ENCODE measurements at places on chromosomes 16 and 17.

GRCh38 chr16:18803569-18804462 lies 2.5 kb upstream of the ARL6IP1 start:
- no peak for DNase-seq

- DNase-seq: no peak
Measured at GRCh38 chr17:80353718-80354275, 61.2 kb upstream of the ENDOV start.

DNA sequence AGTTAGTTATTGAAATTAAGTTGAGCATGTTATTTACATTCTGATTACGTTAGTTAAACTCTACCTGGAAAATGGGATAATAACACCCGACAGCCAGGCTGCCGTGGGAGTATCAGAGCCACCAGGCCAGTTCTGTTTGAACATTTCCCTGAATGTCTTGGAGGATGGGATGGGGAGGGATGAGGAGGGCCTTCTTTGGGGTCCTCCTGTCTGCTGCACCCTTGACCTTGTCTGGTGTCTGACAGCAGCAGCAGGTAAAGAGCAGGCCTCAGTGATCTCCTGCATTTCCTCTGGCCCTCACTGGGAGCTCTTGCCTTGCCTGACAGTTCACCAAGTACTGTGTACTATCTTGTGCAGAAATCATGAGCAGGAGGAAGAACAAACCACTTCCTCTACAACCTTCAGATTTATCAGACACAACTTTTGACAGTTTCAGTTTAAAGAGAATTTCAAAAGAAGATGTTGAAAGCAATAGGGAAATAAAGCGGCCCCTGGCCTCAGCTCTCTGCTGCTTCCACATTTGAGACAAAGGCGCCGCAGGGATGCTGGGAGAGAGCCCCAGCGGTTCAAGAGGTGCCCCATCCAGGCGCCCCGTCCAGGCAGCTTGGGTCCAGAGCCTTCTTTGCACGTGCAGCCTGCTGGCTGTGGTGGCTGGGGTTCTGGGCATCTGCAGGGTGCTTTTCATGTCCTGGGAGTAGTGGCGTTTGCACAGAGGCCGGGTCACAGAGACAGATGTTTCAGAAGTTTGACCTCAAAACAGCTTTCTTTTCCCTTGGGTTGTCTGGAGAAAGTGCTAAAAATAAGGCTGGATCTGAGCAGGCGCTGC lies 25.3 kb downstream of the CMIP start:
- DNase-seq: peak; percentile 48

- DNase-seq: peak; percentile 10
Measured at GRCh38 chr17:50209472-50210239, 8.2 kb upstream of the COL1A1 start.

GRCh38 chr17:14152721-14153120 lies 83.4 kb downstream of the COX10 start:
- no peak for DNase-seq

GRCh38 chr16:6038941-6039645 lies 941.5 kb upstream of the EEF2KMT start:
- DNase-seq: no peak

GRCh38 chr16:55500530-55501011 lies 8.3 kb upstream of the LPCAT2 start:
- DNase-seq: no peak

DNA sequence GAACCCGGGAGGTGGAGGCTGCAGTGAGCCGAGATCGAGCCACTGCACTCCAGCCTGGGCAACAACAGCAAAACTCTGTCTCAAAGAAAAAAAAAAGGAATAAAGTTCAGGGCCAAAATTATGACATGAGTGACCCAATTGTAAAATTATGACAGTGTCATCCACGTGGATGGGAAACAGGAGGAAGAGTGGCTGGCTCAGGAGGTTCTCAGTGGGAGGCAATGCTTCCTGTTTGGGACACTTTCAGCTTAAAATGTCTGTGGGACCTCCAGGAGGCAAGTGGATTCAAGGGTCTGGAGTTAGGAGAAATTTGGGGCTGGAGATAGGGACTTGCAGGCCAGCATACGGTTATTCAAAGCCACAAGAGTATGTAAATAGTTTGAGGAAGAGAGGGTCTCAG lies 8.0 kb upstream of the STX4 start:
- no peak for DNase-seq

- DNase-seq: no peak
Measured at GRCh38 chr16:31038993-31039392, 5.6 kb downstream of the STX4 start.
